ENCODE measurements at places on chromosomes 3 and 15. TPM values are rescaled to one million over a fixed set of nuclear protein-coding genes. Genes with fewer than 3 reads are reported as not detected.

DNA sequence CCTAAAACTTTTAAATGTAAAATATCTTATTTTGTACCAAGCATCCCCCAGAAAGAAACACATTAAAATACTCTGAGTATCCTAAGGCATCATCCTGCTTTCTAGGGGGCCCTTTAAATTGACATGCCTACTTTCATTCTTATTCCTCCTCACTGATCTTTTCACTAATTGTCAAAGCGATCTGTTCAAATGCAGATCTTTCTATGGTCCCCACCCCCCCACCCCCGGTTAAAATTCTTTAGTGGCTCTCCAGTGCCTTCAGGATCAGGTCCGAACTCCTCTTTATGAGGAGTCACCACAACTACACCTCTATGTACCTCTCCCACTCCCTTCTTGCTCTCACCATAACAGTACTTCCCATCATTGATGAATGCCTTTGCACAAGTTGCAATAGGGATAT, 19.2 kb upstream of the TFDP2 start:
- no peak overlapping the region for H3K4me3 ChIP-seq
- H3K27me3 ChIP-seq, result no peaks in the 10 kb centered on the region
- H3K4me1 ChIP-seq, result no peaks in the 10 kb centered on the region
- DNase-seq, result no peak

- no peaks in the 10 kb centered on the region for H3K27me3 ChIP-seq
- H3K4me1 ChIP-seq, result no peaks in the 10 kb centered on the region
Observed at GRCh38 chr15:100484443-100484842, 44.3 kb downstream of the CERS3 start.

GRCh38 chr3:167564612-167565011, 89.1 kb downstream of the WDR49 start:
- no peak for DNase-seq
- no peaks in the 10 kb centered on the region for H3K4me1 ChIP-seq
- H3K27ac ChIP-seq, result no peak overlapping the region
- no peak overlapping the region for H3K4me3 ChIP-seq

The SLC51B gene
- total RNA-seq, result 15.4 TPM

The TEX55 gene
- not detected for total RNA-seq
